T-helper 2 cell (primary cell): ENCODE measurements at places on chromosomes 1 and 21.

DNA sequence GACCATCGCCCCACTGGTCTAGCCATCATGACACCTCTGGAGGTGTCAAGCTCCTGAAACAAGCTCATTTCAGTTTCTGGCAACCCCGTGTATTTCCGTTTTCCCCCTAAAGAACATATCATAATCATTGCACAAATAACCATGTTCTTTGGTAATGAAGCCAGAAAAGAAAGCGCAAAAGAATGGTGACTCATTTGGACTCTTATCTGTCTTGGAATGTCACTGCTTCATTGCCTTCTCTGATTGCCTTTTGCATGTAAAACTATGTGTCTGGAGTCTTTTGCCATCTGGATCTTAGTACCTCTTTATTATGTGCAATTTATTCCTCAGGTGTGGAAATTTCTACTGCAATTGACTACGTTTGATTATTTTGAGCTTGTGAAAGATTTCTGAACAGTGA is 110.5 kb downstream of the COLGALT2 start:
- no peak for DNase-seq

GRCh38 chr1:58515794-58516401 is 30.6 kb downstream of the OMA1 start:
- peak; percentile 25 for DNase-seq

DNA sequence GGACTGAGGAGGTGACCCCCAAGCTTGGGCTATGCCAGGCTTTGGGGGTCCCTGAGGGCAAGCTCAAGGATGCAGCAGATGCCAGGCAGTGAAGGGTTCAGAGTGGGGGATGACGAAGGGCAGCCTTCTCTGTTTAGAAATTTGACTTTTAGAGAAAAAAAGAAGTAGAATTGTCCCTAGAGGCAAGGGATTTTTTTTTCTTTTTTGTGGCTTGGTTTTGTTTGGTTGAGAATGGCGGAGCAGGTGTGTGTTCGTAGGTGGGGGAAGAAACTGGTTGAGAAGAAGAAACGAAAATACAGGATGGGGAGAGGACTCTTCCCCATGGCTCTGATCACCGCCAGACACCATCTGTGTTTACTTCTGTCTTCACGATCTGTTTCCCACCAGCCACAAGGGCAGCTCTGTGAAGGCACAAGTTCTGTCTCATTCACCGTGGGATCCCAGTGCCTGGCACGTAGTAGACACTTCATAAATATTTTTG is 8.2 kb downstream of the PLA2G5 start:
- no peak for DNase-seq

- DNase-seq = no peak
These were observed 253.8 kb upstream of the HOOK1 start for GRCh38 chr1:59560807-59561450.

GRCh38 chr1:184027826-184028695 is 9.5 kb downstream of the COLGALT2 start:
- no peak for DNase-seq

DNA sequence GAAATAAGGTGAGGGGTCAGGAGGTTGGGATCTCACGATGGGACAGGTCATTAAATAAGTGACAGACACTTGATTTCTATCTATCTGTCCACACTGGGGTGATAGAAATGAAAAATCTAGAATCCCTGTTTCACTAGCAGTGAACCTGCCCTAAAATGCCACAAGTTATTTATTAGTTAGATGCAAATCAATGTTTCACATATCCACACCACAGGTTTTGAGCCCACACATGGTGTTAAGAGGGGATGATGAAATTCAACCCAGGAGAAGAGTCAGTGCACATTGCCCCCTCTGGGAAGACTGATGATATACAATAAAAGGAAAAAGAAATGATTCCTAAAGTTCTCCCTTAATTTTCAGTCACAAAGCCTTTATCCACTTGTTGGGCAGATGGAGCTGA is 10.1 kb upstream of the NTPCR start:
- no peak for DNase-seq

DNA sequence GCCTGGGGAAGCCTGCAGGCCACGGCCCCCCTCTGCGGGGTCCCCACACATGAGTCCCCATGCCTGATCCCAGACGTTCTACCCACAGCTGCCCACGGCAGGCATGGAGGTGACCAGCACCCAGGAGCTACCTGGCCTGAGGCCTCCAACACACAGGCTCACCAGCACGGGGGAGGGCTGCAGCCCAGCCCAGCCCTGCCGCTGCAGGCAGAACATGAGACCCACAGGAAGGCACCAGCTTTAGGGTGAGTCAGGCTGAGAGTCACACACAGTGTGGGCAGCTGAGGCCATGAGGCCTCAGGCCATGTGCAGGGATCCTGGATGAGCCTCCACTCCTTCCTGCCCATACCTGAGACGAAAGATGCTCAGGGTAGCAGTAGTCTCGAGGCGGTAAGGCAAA is 121.1 kb downstream of the PSMG1 start:
- no peak for DNase-seq
